Right atrium auricular region (tissue), 2 donors: ENCODE measurements at places on chromosomes 16 and 17. TPM values are rescaled to one million over a fixed set of nuclear protein-coding genes. Genes with fewer than 3 reads are reported as not detected.
A peak's percentile ranks its signal among the peaks of the same experiment; 100 is the strongest.

Gene CTRB2
- total RNA-seq = not detected

Gene TEKT1
- not detected for total RNA-seq

GRCh38 chr16:85970738-85971137 lies 71.8 kb downstream of the IRF8 start:
- DNase-seq = no peak

DNA sequence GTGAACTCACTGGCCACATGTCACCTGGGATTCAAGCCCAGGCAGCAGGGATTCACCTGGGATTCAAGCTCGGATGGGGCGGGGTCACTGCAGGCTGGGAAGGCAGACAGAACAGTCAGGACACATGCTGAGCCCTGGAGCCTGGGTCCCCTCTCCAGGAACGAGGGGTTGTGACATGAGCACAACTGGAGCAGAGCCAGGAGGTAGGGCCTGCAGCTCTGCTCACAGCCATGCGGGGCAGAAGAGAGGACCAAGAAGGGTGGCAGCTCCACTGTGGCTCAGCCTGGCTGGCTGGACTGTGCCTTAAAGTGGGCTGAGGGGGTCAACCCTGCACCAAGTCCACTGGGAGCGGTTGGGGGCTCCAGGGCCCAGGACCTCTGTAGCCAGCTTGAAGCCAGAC lies 150.1 kb downstream of the RAB11FIP4 start:
- DNase-seq = no peak

GRCh38 chr17:73533127-73533526 lies 111.1 kb downstream of the SDK2 start:
- DNase-seq = peak; percentile 65

GRCh38 chr17:80971704-80972304 lies 19.8 kb upstream of the CHMP6 start:
- DNase-seq = no peak

GRCh38 chr17:76091526-76092286 lies 11.9 kb downstream of the EXOC7 start:
- DNase-seq = no peak

DNA sequence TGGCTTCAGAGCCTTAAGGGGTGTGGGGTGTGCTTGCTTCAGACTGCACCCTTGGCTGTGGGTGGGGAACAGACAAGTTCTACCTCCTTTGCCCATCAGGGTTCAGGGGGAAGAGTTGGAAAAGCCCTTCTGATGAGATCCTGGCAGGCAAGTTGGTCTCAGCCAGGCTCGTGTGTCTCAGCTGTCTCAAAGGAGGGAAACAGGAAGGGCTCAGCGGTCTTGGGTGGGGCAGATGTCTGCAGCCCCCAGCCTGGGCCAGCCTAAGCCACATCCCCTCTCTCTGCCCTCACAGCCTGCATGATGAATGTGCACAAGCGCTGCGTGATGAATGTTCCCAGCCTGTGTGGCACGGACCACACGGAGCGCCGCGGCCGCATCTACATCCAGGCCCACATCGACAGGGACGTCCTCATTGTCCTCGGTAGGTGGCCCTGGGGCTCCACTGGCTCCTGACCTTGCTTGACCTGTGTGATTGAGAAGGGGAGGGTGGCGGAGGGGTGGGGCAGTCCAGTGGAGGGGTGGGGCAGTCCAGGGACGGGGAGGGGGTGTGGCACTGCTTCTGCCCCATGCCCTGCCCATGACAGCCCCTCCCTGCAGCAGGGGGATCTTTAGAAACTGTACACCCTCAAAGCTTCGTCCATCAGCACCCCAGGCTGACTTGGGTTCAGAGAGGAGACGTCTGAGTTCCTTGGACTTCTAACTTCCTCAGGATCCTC lies 199.5 kb downstream of the PRKCB start:
- DNase-seq = no peak

GRCh38 chr17:20994779-20995149 lies 48.0 kb downstream of the USP22 start:
- no peak for DNase-seq

Gene KRT32
- total RNA-seq = not detected

DNA sequence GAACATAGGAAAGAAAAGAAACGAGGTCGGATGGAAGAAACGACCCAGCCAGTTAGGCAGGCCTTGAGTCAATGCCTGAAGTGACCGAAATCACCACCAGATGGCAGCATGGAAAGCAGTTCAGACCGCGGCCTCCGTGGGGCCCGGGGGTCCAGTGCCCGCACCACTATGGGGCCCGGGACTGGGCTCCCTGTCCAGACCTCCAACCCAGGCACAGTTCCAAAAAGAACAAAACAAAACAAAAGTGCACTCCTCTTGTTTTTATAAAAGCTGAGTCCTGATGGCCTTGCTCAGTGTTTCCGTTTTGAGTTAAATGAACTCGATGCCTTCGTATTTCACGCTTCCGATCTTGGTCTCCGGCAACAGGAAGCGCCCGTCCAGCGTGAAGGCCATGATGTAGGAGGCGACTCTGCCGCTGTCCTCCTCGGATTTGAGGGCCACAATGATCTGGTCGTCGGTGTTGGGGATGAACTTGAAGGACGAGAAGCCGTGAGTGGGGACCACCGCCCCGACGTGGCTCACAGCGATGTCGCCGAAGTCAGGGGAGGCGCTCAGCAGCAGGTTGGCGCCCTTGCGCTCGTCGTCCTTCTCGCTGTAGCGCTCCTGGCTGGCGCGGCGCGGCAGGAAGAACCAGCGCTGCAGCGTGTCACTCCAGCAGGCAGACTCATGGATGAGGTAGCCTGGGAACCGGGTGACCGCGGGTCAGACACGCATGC lies 13.7 kb upstream of the LGALS3BP start:
- DNase-seq = no peak

- DNase-seq = no peak
These were observed 30.2 kb downstream of the BRD7 start for GRCh38 chr16:50338371-50339231.

Gene ST6GALNAC1
- total RNA-seq = 7.1 TPM

Gene CYGB
- 23.0 TPM for total RNA-seq

GRCh38 chr16:62853887-62854286 lies 817.6 kb upstream of the CDH8 start:
- no peak for DNase-seq

GRCh38 chr16:68082629-68083238 lies 2.4 kb upstream of the NFATC3 start:
- no peak for DNase-seq

Gene COX10
- total RNA-seq = 31.6 TPM

GRCh38 chr16:78375055-78375679 lies 275.7 kb downstream of the WWOX start:
- no peak for DNase-seq

Gene OTOA
- total RNA-seq = not detected

Gene HYDIN
- 1.2 TPM for total RNA-seq

Gene WRAP53
- 3.7 TPM for total RNA-seq

GRCh38 chr17:55420067-55420775 lies 1.4 kb downstream of the MMD start:
- DNase-seq = no peak

DNA sequence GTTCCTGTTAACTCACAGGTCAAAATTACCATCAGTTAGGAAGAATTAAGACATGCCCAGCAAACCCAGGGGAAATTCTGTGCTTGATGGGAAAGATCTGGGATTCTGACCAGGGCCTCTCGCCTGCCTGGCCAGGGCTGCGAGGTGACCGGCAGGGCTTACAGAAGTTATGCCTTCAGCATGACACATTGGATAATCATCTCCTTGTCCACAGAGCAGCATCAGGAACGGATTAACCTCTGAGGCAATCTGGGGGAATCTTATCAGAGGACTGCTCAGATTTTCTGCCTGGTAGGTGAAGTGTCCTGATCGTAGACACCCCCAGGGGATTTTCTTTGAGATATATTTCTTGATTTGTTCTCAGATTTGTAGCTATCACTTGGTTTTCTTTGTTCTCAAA lies 172.5 kb downstream of the HS3ST3A1 start:
- no peak for DNase-seq

DNA sequence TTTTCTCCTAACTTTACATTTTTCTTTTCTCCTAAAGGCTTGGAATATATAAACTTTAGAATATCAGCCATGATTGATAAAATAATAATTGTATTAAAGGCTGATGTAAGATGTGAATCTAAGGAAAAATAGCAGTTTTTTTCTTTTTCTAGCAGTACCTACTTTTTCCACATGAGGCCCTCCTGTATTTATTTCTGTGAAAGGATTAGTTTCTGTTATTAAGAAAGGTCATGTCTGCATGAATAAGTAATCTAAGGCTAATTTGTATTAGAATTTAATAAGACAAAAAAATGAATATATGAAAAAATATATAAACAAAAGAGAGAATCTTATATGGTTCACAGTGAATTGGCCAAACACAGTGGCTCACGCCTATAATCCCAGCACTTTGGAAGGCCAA lies 85.3 kb downstream of the STXBP4 start:
- DNase-seq = no peak

Gene PFAS
- total RNA-seq = 5.3 TPM

Gene HASPIN
- not detected for total RNA-seq

Gene ADGRG3
- total RNA-seq = 0.75 TPM

GRCh38 chr17:30956764-30957374 lies 14.0 kb upstream of the RNF135 start:
- no peak for DNase-seq

DNA sequence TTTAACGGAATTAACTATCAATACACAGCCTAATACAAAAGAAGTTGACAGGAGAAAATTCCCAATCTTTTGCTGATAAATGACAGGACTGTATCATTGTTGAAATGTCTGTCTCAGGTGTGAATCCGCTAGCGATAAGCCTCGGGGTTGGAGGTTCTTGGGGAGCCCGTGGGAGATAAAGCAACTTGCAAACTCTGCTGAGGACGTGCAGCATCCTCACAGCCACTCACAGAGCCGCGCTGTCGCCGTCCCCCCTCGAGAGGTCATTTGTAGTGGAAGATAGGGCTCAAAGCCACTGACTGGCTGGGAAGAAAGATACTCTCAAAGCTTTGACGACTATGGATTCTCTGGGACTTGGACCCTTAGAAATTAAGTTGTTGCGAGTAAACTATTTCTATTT lies 17.0 kb downstream of the MAP1LC3B start:
- DNase-seq = no peak

- DNase-seq = no peak
These were observed 16.8 kb downstream of the CNTNAP4 start for GRCh38 chr16:76293980-76294379.
